ENCODE measurements at places on chromosomes 16 and 17. TPM values are rescaled to one million over a fixed set of nuclear protein-coding genes. Genes with fewer than 3 reads are reported as not detected.
A peak's percentile ranks its signal among the peaks of the same experiment; 100 is the strongest.

Gene SDR42E1
- total RNA-seq = 7.6 TPM

Gene NETO2
- 1.8 TPM for total RNA-seq

Gene NXPH3
- not detected for total RNA-seq

Gene CDR2L
- total RNA-seq = not detected

- H3K27me3 ChIP-seq = no peaks in the 10 kb centered on the region
- no peak overlapping the region for H3K4me3 ChIP-seq
- DNase-seq = no peak
- H3K4me1 ChIP-seq = peaks cover 85% of the 10 kb centered on the region
- H3K36me3 ChIP-seq = no peaks in the 10 kb centered on the region
Measured at GRCh38 chr17:59366773-59367656, 35.6 kb downstream of the YPEL2 start.

DNA sequence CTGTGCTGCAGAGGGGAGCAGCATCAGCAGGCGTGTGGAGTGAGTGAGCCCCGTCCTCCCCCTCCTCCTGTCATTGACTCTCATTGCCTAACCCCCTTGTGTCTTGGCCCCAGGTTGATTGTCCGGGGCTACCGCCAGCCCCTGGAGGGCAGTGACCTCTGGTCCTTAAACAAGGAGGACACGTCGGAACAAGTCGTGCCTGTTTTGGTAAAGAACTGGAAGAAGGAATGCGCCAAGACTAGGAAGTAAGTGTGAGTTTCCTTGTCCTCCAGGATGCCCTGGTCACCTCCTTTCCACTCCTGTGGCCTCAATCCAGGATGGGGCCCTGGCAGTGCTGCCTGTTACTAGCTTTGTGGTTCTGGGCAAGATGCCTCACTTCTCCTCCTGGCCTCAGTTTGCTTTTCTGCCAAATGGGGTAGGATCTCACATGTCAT, 87.0 kb downstream of the ABCC1 start:
- H3K27me3 ChIP-seq = no peaks in the 10 kb centered on the region
- H3K4me1 ChIP-seq = peaks cover 45% of the 10 kb centered on the region
- H3K4me3 ChIP-seq = no peak overlapping the region
- H3K36me3 ChIP-seq = peaks cover 48% of the 10 kb centered on the region

DNA sequence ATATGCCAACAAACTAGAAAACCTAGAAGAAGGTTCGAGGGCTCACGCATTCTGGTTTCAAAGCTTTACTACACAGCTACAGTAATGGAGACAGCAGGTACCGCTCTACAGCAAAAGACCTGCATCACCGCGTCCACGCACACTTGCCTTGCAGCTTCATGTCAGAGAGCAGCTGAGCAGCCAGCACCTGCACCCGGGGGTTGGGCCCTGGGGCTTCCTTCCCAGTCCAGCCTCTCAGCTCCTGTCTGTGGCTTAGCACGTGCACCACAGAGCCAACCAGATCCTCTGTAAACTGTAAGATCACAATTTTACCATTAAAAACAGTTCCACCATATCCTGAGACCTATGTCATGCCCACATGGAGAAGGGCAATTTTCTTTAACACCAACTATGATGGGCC, 15.3 kb downstream of the MEAK7 start:
- no peak overlapping the region for H3K4me3 ChIP-seq
- no peak for DNase-seq
- no peaks in the 10 kb centered on the region for H3K4me1 ChIP-seq
- H3K27me3 ChIP-seq = no peaks in the 10 kb centered on the region
- H3K36me3 ChIP-seq = peaks cover 62% of the 10 kb centered on the region

DNA sequence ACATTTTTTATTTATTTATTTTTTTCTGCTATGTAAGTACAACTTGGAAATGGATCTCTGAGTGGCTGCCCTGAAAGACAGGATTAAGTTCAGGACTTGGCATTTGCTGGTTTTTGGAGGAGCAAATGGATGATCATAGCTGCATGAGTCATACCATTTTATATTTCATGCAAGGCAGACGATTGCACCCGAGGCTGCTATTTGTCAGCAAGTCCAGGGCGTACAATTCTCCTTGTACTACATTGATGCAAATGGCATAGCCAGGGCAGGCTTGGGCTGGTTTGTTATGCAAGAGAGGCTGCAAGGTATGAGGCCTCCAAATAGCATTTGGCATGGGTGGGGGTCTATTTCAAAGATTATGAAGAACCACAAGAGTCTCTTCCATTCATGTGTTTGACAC, 81.2 kb upstream of the CACNG3 start:
- no peak for DNase-seq
- H3K4me3 ChIP-seq = no peak overlapping the region
- H3K27me3 ChIP-seq = no peaks in the 10 kb centered on the region
- H3K27ac ChIP-seq = no peak overlapping the region

DNA sequence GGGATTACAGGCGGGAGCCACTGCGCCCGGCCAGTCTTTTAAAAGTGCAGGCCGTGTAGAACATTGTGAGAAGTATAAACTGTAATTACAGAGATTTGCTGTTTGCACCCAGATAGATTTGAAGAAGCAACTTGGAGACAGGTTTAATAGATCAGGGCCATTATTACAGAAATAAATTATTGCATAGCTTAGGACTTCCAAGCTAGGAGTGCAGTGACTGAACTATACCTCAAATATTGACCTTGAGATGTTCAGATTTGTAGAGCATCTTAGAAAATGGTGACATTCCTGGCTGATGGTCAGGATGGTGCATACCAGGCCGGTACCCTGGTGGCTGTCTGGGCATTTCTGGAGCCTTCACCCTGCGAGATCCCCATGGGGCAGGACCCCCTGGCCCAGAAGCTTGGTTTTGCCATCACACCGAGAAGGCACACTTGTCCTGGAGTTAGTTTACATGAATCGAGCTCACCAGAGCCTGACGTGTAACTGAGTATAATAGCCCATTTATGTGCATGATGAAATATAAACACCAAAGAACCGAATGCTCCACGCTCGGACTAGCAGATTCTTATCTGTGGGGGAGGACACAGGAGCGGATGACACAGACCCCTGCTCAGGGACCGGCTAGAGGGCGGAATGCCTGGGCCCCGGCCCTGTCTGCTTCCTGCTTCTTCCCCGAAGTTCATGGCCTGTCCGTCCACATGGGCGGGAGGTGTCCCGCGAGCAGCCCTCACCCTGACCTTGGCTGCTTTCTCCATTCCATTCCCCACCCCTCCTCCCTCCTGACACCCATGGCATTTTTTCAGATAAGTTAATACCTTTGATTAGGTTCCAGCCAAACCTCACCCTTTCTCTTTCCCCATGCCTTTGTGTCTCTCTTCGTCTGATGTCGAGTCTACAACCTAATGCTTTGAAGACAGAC, 32.1 kb downstream of the CCDC40 start:
- H3K4me1 ChIP-seq = peaks cover 11% of the 10 kb centered on the region
- H3K4me3 ChIP-seq = no peak overlapping the region
- H3K36me3 ChIP-seq = no peaks in the 10 kb centered on the region
- no peaks in the 10 kb centered on the region for H3K27me3 ChIP-seq

- H3K4me3 ChIP-seq = peak overlapping the region; percentile 82
- H3K36me3 ChIP-seq = peaks cover 9% of the 10 kb centered on the region
- H3K4me1 ChIP-seq = peaks cover 34% of the 10 kb centered on the region
- DNase-seq = no peak
Measured at GRCh38 chr17:59840329-59841090, 52.2 kb downstream of the TUBD1 start.

GRCh38 chr17:34098699-34099098, 156.4 kb upstream of the CCL2 start:
- H3K27me3 ChIP-seq = no peaks in the 10 kb centered on the region
- no peaks in the 10 kb centered on the region for H3K36me3 ChIP-seq
- no peaks in the 10 kb centered on the region for H3K4me1 ChIP-seq
- no peak overlapping the region for H3K4me3 ChIP-seq

- no peaks in the 10 kb centered on the region for H3K36me3 ChIP-seq
- H3K4me3 ChIP-seq = no peak overlapping the region
- H3K27me3 ChIP-seq = no peaks in the 10 kb centered on the region
- peak overlapping the region; percentile 1 for H3K27ac ChIP-seq
- no peak for DNase-seq
Measured at GRCh38 chr17:64269687-64270649, 6.9 kb upstream of the TEX2 start.

DNA sequence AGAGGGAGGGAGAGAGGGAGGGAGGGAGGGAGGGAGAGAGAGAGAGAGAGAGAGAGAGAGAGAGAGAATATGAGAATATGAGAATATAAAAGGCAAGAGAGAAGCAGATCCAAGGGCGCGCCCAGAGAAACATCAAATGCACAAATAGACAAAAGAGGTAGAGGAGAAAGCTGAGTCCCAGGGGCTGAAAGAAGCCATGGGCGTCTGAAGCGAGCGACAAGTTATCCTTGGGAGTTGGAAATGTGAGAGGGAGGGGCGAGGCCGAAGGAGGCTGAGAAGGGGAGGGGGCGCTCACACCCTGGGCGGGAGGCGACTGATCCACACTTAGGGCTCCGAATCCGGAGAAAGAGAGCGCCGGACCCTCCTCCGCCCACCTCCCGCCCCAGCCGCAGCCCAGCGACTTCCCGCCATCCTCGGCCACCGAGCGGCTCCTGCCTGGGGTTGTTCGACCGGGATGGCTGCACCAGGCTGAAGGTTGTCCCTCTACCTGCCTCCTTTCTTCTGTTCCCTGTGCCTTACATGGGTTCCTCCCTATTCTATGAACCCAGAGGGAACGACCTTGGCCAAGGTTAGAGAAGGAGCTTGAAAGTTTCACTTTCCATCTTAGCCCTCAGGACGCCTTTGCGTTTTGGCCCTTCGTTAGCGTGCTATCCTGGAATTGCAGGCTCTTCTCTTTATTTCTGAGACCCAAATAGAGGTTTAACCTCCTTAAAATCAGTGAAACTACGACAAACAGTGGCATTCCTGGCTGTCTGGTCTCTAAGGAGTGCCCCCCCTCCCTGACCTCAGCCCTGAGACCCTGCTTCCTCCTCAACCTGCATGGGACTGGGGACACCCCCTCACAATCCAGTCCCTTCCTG, 21.2 kb upstream of the HOXB9 start:
- peak overlapping the region; percentile 65 for H3K4me3 ChIP-seq
- H3K4me1 ChIP-seq = peaks cover 27% of the 10 kb centered on the region
- H3K36me3 ChIP-seq = no peaks in the 10 kb centered on the region
- peaks cover 58% of the 10 kb centered on the region for H3K27me3 ChIP-seq
- no peak for DNase-seq

GRCh38 chr17:58755577-58756245, at the start of gene PPM1E:
Gene PPM1E (plus strand): TSS chr17:58755854.
- H3K36me3 ChIP-seq = no peaks in the 10 kb centered on the region
- peak within 1 kb of the TSS; percentile 67 for H3K4me3 ChIP-seq
- no peak within 1 kb of the TSS for H3K27ac ChIP-seq
- peaks cover 34% of the 10 kb centered on the region for H3K27me3 ChIP-seq
- peaks cover 14% of the 10 kb centered on the region for H3K4me1 ChIP-seq

GRCh38 chr17:17172001-17172939, 33.9 kb downstream of the PLD6 start:
- H3K36me3 ChIP-seq = peaks cover 65% of the 10 kb centered on the region
- peaks cover 80% of the 10 kb centered on the region for H3K4me1 ChIP-seq
- H3K27me3 ChIP-seq = no peaks in the 10 kb centered on the region
- no peak for DNase-seq

GRCh38 chr16:89046491-89046890, 47.2 kb upstream of the ACSF3 start:
- no peaks in the 10 kb centered on the region for H3K36me3 ChIP-seq
- H3K27me3 ChIP-seq = no peaks in the 10 kb centered on the region
- H3K4me1 ChIP-seq = peaks cover 3% of the 10 kb centered on the region

GRCh38 chr16:86514481-86515376, 4.4 kb downstream of the FOXF1 start:
- H3K4me3 ChIP-seq = no peak overlapping the region
- no peak overlapping the region for H3K27ac ChIP-seq
- DNase-seq = no peak

GRCh38 chr17:76492123-76492988, 8.9 kb downstream of the RHBDF2 start:
- H3K4me1 ChIP-seq = peaks cover 61% of the 10 kb centered on the region
- H3K36me3 ChIP-seq = peaks cover 2% of the 10 kb centered on the region
- H3K27ac ChIP-seq = peak overlapping the region; percentile 73

DNA sequence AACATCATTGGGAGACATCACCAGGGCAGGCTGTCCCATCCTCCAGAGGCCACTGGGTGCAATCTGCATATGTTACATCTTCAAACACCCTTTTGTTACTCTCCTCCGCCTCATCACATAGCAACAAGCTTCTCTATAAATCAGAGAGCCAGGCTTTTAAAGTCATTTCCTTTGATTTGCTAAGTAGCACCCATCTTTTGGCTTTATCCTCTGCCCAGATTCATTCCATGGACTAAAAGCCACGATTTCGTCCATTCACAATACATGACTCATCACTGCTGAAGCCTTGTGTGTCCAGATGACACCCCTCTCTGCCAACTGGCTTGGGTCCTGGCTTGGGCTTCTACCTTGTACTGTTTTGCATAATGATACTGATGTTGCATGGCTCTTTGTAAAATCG, 2.0 kb upstream of the KRT38 start:
- DNase-seq = no peak
- no peaks in the 10 kb centered on the region for H3K36me3 ChIP-seq
- H3K4me1 ChIP-seq = no peaks in the 10 kb centered on the region
- peaks cover 2% of the 10 kb centered on the region for H3K27me3 ChIP-seq
- no peak overlapping the region for H3K4me3 ChIP-seq

DNA sequence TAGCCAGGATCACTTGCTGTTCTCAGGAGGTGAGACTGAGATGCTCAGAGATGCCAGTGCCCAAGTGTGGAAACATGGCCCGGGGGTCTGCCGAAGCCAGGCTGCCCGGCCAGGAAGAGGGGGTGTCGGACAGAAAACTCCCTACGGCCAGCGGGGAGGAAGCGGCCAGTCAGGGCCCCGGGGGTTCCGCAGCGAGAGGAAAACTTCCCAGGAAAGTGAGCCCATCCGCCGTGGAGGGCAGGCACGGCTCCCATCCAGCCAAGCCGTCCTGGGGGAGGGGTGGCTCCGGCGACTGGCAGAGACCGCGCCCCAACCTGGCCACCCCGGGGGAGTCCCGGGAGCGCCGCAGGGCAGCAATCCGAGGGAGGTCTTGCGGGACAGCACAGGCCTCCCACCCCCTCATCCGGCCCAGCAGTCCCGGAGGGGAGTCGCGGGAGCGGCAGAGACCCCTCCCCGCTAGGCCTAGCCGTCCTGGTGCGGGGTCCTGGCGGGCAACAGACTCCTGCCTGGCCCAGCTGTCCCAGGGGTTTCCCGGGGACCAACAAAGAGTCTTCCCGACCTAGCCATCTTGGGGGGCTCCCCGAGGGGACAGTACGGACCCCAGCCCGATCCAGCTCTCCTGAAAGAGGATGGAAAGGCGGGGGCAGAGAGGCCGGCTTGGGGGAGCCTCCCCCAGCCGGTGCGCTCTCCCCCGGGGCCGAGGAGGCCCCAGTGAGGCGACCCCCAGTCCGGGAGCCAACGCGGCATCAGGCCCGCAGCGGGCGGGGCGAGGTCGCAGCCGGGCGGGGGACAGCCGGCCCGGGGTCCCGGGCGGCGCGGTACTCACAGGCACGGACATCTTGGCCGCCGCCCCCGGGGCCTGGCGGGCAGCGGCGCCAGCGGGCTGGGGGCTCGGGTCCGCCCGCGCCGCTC, 13.8 kb upstream of the BCAR1 start:
- H3K27me3 ChIP-seq = peaks cover 32% of the 10 kb centered on the region
- no peaks in the 10 kb centered on the region for H3K36me3 ChIP-seq
- H3K27ac ChIP-seq = no peak overlapping the region
- peak overlapping the region; percentile 49 for H3K4me3 ChIP-seq
- H3K4me1 ChIP-seq = peaks cover 15% of the 10 kb centered on the region
- DNase-seq = no peak
